ENCODE measurements at places on chromosomes 1 and 21. TPM values are rescaled to one million over a fixed set of nuclear protein-coding genes. Genes with fewer than 3 reads are reported as not detected.
A peak's percentile ranks its signal among the peaks of the same experiment; 100 is the strongest.

The VSIG8 gene
- total RNA-seq = not detected

The CLDN17 gene
- total RNA-seq = not detected

DNA sequence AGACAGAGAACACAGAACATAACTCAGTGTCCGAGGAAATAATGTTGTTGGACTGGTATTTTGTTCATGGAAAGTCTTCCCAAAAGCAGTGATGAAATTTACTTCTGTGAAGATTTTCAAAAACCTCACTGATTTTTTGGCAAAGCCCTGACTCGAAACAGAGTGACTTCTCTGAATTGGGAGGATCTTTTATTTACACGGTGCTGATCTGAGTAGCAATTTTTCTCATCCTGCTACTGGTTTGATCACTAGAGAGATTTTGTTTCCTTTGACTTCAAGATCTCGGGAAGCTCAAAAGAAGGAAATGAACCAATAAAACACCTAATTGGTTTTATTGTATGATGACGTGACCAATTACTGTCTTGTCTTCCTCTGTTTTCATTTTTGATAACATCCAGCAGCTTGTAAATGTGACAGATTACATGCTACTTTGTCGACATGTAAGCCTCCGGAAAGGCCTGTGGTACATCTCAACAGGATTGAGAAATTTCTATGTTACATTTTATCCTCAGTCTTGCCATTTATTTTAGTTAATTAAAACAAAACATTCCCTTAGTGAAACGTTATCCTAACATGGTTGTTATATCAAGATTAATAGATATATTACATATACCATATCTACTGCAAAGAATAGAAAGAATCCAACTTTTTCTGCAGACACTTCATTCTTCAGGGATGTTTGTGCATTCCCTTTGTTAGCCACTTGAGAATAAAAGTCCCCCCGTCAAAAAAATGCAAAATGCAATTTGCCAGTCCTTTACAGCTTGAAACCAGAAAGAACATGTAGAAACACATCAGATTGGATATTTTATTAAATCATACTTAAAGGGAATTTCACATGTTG lies 42.8 kb upstream of the IFI44L start:
- H3K27ac ChIP-seq = no peak overlapping the region
- H3K36me3 ChIP-seq = no peaks in the 10 kb centered on the region
- no peak for DNase-seq

- H3K27ac ChIP-seq = no peak overlapping the region
- peaks cover 4% of the 10 kb centered on the region for H3K4me1 ChIP-seq
- DNase-seq = no peak
- H3K27me3 ChIP-seq = no peaks in the 10 kb centered on the region
- H3K36me3 ChIP-seq = no peaks in the 10 kb centered on the region
Observed at GRCh38 chr1:81547912-81548303, 252.8 kb upstream of the ADGRL2 start.

- H3K4me1 ChIP-seq = peaks cover under 1% of the 10 kb centered on the region
- no peaks in the 10 kb centered on the region for H3K36me3 ChIP-seq
- no peak overlapping the region for H3K4me3 ChIP-seq
- no peak for DNase-seq
- H3K27ac ChIP-seq = no peak overlapping the region
- H3K27me3 ChIP-seq = no peaks in the 10 kb centered on the region
Observed at GRCh38 chr1:38740487-38740886, 119.1 kb downstream of the RRAGC start.

DNA sequence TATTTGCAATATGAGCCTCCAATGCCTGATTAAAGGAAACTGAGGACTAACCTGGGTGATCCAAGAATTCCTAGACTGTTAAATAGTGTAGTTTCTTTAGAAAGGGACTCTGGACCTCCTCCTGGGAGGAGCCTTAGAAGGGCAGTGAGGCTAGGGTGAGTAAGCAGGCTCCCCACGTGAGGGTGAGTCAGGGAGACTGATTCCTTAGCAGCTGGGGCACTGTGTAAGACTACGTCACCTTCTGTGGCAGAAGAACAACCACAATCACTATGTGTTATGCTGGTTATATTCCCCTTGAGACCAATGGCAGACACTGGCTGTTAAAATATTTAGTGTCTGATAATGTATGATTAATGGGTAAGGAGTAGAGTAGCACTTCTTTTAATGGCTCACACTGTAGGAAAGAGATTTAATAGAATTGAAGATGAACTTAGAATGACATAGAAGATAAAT lies 53.3 kb upstream of the SYT14 start:
- H3K4me1 ChIP-seq = peaks cover 15% of the 10 kb centered on the region
- DNase-seq = peak; percentile 75
- no peak overlapping the region for H3K4me3 ChIP-seq

Measured in activated T-cell treated with anti-CD3 and anti-CD28 coated beads, Interleukin-2, amount 50 U/mL, for 72 hours (primary cell).